ENCODE measurements at places on chromosomes 3 and 15.

DNA sequence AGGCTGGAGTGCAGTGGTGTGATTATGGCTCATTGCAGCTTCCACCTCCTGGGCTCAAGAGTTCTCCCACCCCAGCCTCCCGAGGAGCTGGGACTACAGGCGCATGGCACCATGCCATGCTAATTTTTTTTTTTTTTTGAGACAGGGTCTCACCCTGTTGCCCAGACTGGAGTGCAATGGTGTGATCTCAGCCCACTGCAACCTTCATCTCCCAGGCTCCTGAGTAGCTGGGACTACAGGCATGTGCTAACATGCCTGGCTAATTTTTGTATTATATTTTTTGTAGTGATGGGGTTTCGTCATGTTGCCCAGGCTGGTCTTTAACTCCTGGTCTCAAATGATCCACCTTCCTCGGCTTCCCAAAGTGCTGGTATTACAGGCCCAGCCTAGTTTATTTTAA is 4.0 kb downstream of the TEX9 start:
- no peak for DNase-seq

GRCh38 chr3:158925021-158925420 is 123.2 kb downstream of the MFSD1 start:
- DNase-seq = no peak

DNA sequence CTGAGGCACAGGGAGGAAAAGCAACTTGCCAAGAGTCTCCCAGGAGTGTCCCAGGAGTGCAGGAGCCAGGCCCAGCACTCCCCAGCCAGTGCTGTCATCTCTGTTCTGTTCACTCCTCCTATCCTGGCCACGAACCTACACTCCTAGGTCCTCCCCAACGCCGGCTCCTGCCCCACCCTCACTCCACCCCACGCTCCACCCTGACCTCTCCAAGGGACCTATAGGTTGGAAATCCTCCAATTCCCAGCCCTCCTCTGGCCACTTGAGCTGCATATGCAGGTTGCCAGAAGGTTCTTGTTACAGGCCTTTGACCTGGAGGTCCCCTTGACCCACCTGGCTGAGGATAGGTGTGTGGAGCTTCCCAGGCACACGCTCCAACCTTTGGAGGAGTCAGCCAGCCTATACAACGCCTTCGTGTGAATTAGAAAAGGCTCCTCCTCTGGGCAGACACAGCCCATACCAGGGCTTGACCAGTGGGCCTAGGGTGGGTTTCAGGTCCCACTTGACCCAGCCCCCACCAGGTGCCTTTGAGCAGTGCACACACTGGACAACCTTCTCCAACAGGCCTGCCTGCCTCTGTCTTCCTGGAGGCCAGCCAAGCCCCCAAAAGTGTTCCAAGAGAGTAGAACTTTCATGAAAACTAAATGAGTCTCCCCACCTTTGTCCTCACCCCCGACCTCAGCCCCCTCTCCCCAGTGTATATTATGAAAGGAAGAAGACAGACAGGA is 167.2 kb upstream of the TLE3 start:
- DNase-seq = no peak

DNA sequence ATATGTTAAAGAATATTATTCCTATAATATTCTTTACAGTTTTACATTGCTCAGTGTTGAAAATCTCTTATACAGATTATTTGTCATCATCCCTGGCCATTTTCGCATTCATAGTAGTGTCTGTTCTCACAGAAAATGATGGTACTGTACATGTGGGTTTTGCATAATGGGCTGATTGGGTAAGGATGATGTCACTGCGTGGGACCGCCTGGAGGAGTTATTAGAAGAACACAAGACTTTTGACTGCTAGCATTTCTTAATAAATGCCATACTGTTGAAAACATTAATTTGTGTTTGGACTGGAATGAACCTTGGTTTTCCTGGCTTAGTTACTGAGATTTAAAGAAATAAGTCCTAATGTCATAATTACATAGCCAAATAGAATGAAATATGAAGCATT is 20.3 kb downstream of the LRCH3 start:
- no peak for DNase-seq

DNA sequence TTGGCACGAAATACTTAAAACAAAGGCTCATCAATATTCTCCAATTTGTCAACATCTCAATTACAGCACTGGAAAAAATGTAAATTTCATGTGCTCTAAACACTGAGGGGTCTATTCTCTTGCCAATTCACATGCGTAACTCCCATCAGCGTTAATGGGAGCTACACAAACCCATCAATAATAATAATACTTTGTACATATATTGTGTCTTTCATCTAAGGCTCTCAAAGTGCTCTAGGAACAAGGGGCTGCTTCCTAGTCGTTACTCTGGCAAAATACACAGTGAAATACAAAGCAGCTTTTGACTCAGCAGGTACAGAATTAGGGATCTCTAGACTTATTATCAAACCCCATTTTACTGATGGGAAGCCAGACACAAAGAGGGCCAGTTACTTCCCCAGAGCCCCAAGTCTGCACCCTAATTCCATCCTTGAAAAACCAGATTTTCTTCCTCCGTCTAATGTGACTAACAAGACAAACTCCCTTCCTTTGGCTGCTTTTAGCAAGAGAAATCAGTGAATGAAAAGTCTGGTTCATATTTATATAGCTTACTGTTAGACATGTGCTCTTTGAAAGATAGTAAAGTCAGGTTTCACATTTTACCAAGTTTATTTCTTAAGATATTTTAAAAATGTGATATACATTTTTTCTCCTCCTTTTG is 20.0 kb downstream of the MEIS2 start:
- no peak for DNase-seq

GRCh38 chr3:160831401-160831800 is 75.4 kb downstream of the PPM1L start:
- no peak for DNase-seq

GRCh38 chr3:35448121-35448520 is 191.2 kb upstream of the ARPP21 start:
- DNase-seq = no peak

All from HS-5 (cell line).